ENCODE measurements at places on chromosomes 2 and 18. TPM values are rescaled to one million over a fixed set of nuclear protein-coding genes. Genes with fewer than 3 reads are reported as not detected.

The TMEM37 gene
- total RNA-seq, result 9.8 TPM

The HK2 gene
- 14.1 TPM for total RNA-seq

The METAP1D gene
- total RNA-seq, result 6.3 TPM

The SLC19A3 gene
- total RNA-seq, result 1.0 TPM

The CDK5R2 gene
- not detected for total RNA-seq

The FHL2 gene
- total RNA-seq, result 443 TPM

The ANAPC1 gene
- total RNA-seq, result 28.8 TPM

The CNTNAP5 gene
- total RNA-seq, result not detected

The TMEM247 gene
- not detected for total RNA-seq

The MYCN gene
- total RNA-seq, result 0.32 TPM
